PC-3 (cell line): ENCODE measurements at places on chromosomes 3 and 15. TPM values are rescaled to one million over a fixed set of nuclear protein-coding genes. Genes with fewer than 3 reads are reported as not detected.

DNA sequence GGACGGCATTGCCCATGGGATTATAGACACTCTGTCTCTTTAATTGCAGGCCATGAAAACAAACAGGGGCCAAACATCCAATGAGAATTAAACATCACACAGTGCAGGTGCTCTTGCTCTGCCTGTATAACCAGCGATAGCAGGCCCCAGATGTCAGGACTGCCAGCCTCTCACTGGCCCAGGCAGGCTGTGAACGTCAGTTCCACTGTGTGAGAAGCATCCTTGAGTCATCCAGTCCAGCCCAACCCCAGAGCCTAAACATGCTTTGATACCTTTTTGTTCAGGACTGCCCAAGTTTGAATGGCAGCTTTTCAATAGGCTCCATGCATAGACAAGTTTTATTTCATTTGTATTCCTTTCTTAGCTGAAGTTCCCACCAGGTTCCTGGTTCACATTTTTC is 189.8 kb downstream of the SLCO3A1 start:
- no peak for DNase-seq
- no peak overlapping the region for H3K4me3 ChIP-seq

- H3K4me3 ChIP-seq: no peak overlapping the region
- DNase-seq: no peak
- no peaks in the 10 kb centered on the region for H3K4me1 ChIP-seq
- H3K36me3 ChIP-seq: no peaks in the 10 kb centered on the region
Observed at GRCh38 chr3:72287956-72288355, 503.0 kb upstream of the PROK2 start.

GRCh38 chr3:24154781-24155180 is 209.7 kb downstream of the NR1D2 start:
- H3K36me3 ChIP-seq: no peaks in the 10 kb centered on the region
- no peak overlapping the region for H3K4me3 ChIP-seq
- peaks cover 43% of the 10 kb centered on the region for H3K4me1 ChIP-seq
- no peak overlapping the region for H3K27ac ChIP-seq
- H3K27me3 ChIP-seq: no peaks in the 10 kb centered on the region

GRCh38 chr3:31142139-31142538 is 247.7 kb upstream of the GADL1 start:
- no peak overlapping the region for H3K4me3 ChIP-seq
- peak; percentile 63 for DNase-seq
- peaks cover 29% of the 10 kb centered on the region for H3K4me1 ChIP-seq
- H3K27me3 ChIP-seq: no peaks in the 10 kb centered on the region

- H3K4me1 ChIP-seq: peaks cover 9% of the 10 kb centered on the region
- H3K36me3 ChIP-seq: no peaks in the 10 kb centered on the region
- H3K4me3 ChIP-seq: no peak overlapping the region
- no peaks in the 10 kb centered on the region for H3K27me3 ChIP-seq
Observed at GRCh38 chr15:81308260-81308659, 15.7 kb downstream of the STARD5 start.

GRCh38 chr3:196604548-196604947 is 34.9 kb upstream of the NRROS start:
- H3K4me3 ChIP-seq: no peak overlapping the region
- H3K27me3 ChIP-seq: no peaks in the 10 kb centered on the region
- H3K36me3 ChIP-seq: no peaks in the 10 kb centered on the region
- DNase-seq: no peak
- no peak overlapping the region for H3K27ac ChIP-seq

- no peak overlapping the region for H3K4me3 ChIP-seq
- H3K36me3 ChIP-seq: peaks cover 3% of the 10 kb centered on the region
Observed at GRCh38 chr3:128895843-128896697, 16.6 kb downstream of the ACAD9 start.

DNA sequence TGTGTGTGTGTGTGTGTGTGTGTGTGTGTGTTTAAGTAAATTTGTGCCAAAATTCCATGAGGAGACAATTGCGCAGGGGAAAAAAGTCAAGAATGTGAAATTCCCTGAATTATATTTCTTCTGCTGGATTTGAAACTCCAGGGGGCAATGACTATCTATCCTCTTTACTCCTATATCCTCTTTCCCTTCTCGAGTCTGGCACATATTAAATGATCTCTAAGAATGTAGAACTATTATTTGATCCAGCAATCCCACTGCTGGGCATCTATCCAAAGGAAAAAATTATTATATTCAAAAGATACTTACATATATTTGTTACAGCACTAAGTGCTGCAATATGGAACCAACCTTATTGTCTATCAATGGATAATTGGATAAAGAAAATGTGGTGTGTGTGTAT is 350.1 kb upstream of the ADAMTS9 start:
- no peaks in the 10 kb centered on the region for H3K36me3 ChIP-seq
- no peak overlapping the region for H3K4me3 ChIP-seq
- no peak overlapping the region for H3K27ac ChIP-seq
- H3K4me1 ChIP-seq: no peaks in the 10 kb centered on the region
- no peak for DNase-seq

DNA sequence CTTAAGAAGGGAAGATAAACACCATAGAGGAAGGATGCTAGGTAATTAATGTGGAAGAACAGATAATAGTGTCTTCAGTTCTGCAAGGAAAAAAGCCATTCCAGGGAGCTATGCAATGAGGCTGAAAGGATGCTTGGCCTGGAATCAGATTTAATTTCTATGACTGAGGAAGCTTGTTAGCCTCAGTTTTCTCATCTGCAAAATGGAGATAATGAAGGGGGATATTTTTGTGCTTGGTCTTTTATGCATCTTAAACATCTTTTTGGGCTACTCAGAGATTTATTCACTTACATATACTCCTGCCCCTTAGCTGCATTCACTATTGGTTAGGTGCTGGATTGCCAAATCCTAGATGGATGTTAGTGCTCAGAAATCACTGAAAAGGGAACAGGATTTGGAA is 16.7 kb downstream of the DNAJB11 start:
- no peak overlapping the region for H3K4me3 ChIP-seq
- no peak overlapping the region for H3K27ac ChIP-seq
- peaks cover 32% of the 10 kb centered on the region for H3K36me3 ChIP-seq
- no peak for DNase-seq
- H3K4me1 ChIP-seq: peaks cover 43% of the 10 kb centered on the region
- H3K27me3 ChIP-seq: no peaks in the 10 kb centered on the region

GRCh38 chr3:182523836-182524235 is 269.5 kb upstream of the ATP11B start:
- no peak overlapping the region for H3K27ac ChIP-seq
- no peaks in the 10 kb centered on the region for H3K36me3 ChIP-seq
- H3K4me1 ChIP-seq: no peaks in the 10 kb centered on the region
- no peaks in the 10 kb centered on the region for H3K27me3 ChIP-seq
- H3K4me3 ChIP-seq: no peak overlapping the region

The PLIN1 gene
- 1.0 and 1.3 TPM in 2 replicates for total RNA-seq

The USP19 gene
- total RNA-seq: 84.4 and 86.7 TPM in 2 replicates

The TMEM108 gene
- not detected in 2 replicates for total RNA-seq

DNA sequence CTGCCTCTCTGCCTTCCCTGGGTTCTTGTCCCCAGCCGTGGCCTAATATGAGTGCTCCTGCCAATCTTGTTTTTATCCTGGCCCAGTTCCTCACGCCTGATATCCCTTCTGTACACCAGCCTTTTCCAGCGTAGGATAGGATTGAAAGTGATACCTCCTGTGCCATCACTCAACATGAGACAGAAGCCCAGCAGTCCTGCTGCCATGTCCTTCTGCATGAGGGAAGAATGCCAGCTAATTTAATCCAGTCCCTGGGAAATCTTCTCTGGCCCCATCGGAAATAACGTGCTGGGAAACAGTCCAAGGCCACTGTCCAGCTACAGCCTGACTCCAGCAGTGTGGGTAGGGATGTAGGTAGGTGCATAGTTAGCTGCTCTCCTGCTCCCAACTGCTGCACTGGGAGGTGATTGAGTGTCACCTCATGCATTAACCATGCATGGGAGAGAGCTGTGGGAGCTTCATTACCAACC is 92.0 kb upstream of the TPM1 start:
- H3K4me3 ChIP-seq: no peak overlapping the region
- H3K36me3 ChIP-seq: no peaks in the 10 kb centered on the region
- no peak overlapping the region for H3K27ac ChIP-seq
- H3K4me1 ChIP-seq: no peaks in the 10 kb centered on the region
- no peak for DNase-seq

DNA sequence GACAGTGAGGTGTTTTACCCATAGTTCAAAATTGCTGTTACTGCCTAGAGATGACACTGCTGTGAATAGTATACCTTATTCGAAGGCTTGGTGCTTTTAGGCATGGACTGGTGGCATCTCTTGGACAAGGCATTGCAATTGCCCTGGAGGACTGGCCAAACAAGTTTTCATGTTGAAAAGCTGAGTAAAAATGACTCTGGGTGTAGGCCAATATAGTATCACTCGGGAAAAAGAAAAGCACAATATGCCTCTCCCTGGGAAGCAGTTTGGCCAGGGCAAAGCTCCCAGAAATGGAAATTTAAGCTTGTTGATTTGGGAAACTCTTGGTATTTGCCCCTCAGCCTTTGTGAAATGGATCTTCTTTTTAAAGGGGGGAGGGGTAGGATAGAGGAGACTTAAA is 54.8 kb downstream of the ZNF609 start:
- no peaks in the 10 kb centered on the region; the same call in 1 of the 2 replicates for H3K36me3 ChIP-seq
- H3K4me1 ChIP-seq: 0 out of 2 replicates have a peak, but pooled peaks cover 7% of the 10 kb centered on the region
- H3K27ac ChIP-seq: no peak overlapping the region
- peak; percentile 56 for DNase-seq
- H3K27me3 ChIP-seq: no peaks in the 10 kb centered on the region

The SOX14 gene
- not detected in 2 replicates for total RNA-seq

The GDPGP1 gene
- total RNA-seq: 6.6 and 11.0 TPM in 2 replicates

DNA sequence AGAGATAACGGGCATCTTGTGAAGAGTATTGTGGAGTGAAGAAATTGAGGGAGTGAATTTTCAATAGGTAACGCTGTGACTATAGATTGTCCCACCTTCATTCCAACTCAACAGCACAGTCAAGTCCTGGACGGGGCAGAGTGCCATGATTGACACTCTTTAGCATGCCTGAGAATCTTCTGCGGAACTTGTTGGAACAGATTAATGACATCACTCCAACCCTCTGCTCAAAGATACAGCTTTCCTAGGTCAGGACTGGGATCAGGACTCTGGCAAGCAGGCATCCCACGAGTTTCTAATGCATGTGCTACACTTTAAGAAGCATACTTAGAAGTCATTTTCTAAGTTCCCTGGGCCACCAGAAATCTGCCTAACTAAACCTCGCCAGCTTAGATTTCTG is 267.6 kb upstream of the CFAP20DC start:
- H3K4me1 ChIP-seq: peaks cover 10% of the 10 kb centered on the region
- no peak overlapping the region for H3K27ac ChIP-seq
- H3K4me3 ChIP-seq: no peak overlapping the region
- H3K27me3 ChIP-seq: no peaks in the 10 kb centered on the region
- H3K36me3 ChIP-seq: no peaks in the 10 kb centered on the region

- no peaks in the 10 kb centered on the region for H3K27me3 ChIP-seq
- H3K4me1 ChIP-seq: peaks cover 71% of the 10 kb centered on the region
- H3K36me3 ChIP-seq: no peaks in the 10 kb centered on the region
- DNase-seq: peak; percentile 45
- no peak overlapping the region for H3K27ac ChIP-seq
Observed at GRCh38 chr15:39621210-39621609, 40.3 kb downstream of the THBS1 start.

- DNase-seq: no peak
- no peaks in the 10 kb centered on the region for H3K4me1 ChIP-seq
- no peaks in the 10 kb centered on the region; the same call in 1 of the 2 replicates for H3K27me3 ChIP-seq
Observed at GRCh38 chr15:69118089-69118488, 42.3 kb upstream of the GLCE start.
